ENCODE measurements at places on chromosomes 6 and 20.

DNA sequence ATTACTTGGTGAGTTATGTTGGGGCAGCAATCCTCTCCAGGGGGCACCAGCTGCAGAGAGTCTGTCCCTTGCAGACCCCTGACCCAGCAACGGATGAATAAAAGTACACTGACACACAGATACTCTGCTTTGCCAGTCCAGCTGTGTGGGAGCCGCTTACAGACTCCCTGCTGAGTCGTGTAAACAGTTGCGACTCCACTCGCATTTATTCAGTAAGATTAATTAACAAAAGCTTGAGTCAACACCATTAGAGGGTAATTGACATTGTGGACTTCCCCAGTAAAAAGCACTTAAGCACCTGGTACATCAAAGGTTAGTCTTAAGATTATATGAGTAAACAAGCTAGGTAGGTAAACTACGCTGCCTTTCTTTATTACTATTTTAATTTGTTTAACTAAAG lies 92.0 kb upstream of the TMEM181 start:
- no peaks in the 10 kb centered on the region for H3K27me3 ChIP-seq
- DNase-seq, result no peak
- peaks cover 41% of the 10 kb centered on the region for H3K36me3 ChIP-seq
- H3K4me3 ChIP-seq, result no peak overlapping the region
- H3K27ac ChIP-seq, result peak overlapping the region; percentile 2

- peaks cover 48% of the 10 kb centered on the region for H3K4me1 ChIP-seq
- no peak for DNase-seq
- H3K36me3 ChIP-seq, result peaks cover 14% of the 10 kb centered on the region
- 0 out of 2 replicates have a peak overlapping the region, but pooled peaks have one; percentile 53 for H3K27ac ChIP-seq
- H3K4me3 ChIP-seq, result no peak overlapping the region
Observed at GRCh38 chr6:144332177-144332576, 47.0 kb downstream of the UTRN start.

DNA sequence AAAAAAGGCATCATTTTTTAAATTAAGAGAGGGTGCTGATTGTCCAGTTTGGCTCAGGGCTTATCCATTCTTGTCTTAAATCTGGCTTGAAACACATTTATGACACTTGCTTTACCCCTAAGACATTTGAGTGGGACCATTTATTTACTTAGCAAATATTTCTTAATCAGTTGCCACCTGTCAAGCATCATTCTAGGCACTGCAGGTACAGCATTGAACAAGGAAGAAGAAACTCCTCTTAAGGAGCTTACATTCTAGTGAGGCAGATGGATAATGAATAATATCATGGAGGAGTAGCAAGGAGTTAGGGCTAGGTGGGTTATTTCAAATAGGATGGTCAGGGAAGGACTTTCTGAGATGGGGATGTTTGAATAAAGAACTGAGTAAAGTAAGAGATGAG lies 189.8 kb downstream of the UTRN start:
- peaks cover 41% of the 10 kb centered on the region for H3K4me1 ChIP-seq
- no peaks in the 10 kb centered on the region for H3K27me3 ChIP-seq
- no peak overlapping the region for H3K4me3 ChIP-seq
- peak overlapping the region; percentile 11 for H3K27ac ChIP-seq
- peaks cover 35% of the 10 kb centered on the region for H3K36me3 ChIP-seq

DNA sequence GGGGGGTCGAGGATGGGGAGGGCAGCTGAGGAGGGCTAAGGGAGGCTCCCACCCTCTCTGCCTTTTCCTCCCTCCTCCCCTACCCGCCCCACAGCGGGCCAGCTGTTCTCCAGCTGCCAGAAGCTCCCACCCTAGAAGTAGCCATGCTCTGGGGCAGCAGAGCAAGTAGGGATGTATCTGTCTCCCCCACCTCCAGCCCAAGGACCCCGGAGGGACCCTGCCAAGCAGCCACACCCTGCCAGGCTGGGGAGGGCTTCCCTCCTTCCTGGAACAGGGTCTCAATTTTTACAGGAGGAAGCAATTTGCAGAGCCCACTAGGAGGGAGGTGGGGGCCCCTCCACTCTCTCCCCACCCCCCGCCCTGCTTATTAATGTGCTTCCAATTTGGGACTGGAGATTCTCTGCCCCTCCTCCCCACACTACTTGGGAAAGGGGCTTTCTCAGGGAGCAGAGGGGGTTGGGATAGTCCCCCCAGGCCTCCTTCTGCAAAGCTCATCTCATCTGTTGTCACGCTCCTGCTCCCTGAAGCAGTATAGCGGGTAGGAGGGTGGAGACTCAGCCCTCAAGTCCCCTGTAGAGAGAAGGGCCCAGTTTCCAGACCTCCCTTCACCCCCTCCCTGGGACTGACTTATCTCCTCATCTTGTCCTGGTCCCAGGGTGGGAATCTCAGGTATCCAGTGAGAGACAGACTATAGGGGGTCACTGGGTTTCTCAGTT lies 4.5 kb downstream of the TEAD3 start:
- no peak overlapping the region for H3K4me3 ChIP-seq
- H3K36me3 ChIP-seq, result no peaks in the 10 kb centered on the region
- H3K27me3 ChIP-seq, result no peaks in the 10 kb centered on the region

DNA sequence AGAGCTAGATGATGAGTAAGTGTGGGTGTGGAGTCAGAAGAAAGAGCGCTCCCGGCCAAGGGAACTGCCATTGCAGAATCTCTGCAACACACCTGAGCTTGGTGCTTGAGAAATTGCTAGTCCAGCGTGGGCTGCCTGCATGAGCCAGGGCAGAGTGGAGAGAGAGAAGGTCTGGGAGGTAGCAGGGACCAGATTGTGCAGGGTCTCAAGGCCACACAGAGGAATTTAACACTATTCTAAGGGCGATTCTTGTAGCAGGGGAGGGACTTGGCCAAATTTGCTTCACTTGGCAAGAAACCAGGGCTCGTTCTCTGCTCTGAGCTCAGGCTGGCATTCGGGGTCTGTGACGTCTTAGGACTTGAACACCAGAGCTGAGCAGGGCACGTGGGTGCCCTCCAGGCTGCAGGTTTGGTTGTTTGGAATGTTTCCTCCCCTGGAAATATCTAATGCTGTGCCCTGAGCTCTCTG lies 53.5 kb downstream of the BCAS4 start:
- no peaks in the 10 kb centered on the region for H3K36me3 ChIP-seq
- no peak overlapping the region for H3K27ac ChIP-seq
- peaks cover 4% of the 10 kb centered on the region for H3K27me3 ChIP-seq

GRCh38 chr20:59183751-59184150 lies 20.1 kb downstream of the ZNF831 start:
- H3K27ac ChIP-seq, result no peak overlapping the region
- no peaks in the 10 kb centered on the region for H3K4me1 ChIP-seq
- no peaks in the 10 kb centered on the region for H3K36me3 ChIP-seq
- peaks cover 3% of the 10 kb centered on the region for H3K27me3 ChIP-seq
- H3K4me3 ChIP-seq, result no peak overlapping the region

DNA sequence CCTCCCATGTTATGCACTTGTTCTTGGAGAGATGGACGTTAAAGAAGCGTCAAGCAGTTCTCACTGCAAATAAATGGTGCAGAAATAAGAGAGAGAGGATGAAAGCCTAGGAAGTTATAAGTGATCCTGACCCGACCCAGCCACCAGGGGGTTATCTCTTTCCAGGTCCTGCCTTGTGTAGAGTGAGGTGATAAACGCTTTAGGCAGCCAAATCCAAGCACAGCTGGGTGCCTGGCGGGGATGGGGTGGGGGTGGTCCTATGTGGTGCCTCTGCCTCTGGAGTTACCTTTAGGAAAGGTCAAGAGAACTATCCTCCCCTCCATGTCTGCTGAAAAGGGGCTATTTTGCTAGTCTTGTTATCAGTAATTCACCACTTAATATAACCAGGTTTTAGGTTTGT lies 9.2 kb upstream of the TFAP2A start:
- no peak for DNase-seq
- no peak overlapping the region for H3K27ac ChIP-seq
- H3K27me3 ChIP-seq, result peaks cover 3% of the 10 kb centered on the region
- H3K4me3 ChIP-seq, result no peak overlapping the region
- H3K36me3 ChIP-seq, result peaks cover 7% of the 10 kb centered on the region

DNA sequence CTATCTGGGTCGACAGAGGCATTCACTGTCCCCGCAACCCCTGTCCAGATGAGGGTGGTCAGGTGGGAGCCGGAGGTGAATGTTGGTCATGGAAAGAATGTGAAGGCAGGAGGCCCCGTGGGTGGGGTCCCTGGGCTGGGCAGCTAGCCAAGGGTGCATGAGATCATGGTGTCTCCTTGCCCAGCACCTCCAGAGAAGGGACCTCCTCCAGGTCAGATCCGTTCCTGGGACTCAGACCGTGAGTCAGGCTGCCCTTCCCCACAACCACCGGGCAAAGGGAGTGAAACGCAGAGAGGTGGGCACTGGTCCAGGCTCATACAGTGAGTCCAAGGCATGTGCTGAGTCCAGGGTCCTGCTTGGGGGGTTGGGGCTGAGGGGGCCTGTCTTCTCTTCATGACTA lies 3.5 kb downstream of the FOXS1 start:
- peak overlapping the region; percentile 27 for H3K4me3 ChIP-seq
- peaks cover 34% of the 10 kb centered on the region for H3K4me1 ChIP-seq
- no peaks in the 10 kb centered on the region for H3K27me3 ChIP-seq

- no peak overlapping the region for H3K27ac ChIP-seq
- H3K36me3 ChIP-seq, result no peaks in the 10 kb centered on the region
- DNase-seq, result no peak
- H3K4me3 ChIP-seq, result no peak overlapping the region
- H3K27me3 ChIP-seq, result peaks cover 19% of the 10 kb centered on the region
Observed at GRCh38 chr20:33192912-33193501, 24.1 kb upstream of the BPIFA3 start.

GRCh38 chr6:109508166-109508860 lies 25.3 kb upstream of the ZBTB24 start:
- H3K4me3 ChIP-seq, result no peak overlapping the region
- H3K27ac ChIP-seq, result no peak overlapping the region
- peaks cover 18% of the 10 kb centered on the region for H3K4me1 ChIP-seq
- peaks cover 12% of the 10 kb centered on the region for H3K27me3 ChIP-seq

DNA sequence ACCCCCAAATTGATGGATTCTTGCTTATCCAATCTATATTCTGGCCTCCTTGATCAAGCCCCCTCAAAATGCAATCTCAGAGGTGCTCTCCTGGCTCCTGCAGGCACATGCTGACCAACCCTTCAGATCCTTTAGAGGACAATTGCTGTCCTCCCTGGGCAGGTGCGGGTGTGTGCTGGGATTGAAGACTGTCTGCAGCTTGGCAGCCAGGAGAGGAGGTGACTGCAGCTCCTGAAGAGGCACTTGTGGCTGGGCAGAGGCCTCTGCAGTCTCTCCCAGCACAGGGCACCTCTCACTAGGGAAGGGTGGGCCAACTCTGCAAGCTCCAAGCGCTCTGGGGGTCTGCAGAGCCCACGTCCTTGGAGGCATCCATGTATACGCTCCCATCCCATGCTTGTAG lies 28.5 kb downstream of the SUMO4 start:
- H3K36me3 ChIP-seq, result no peaks in the 10 kb centered on the region
- DNase-seq, result no peak
- H3K4me3 ChIP-seq, result no peak overlapping the region
- H3K4me1 ChIP-seq, result peaks cover 17% of the 10 kb centered on the region

- no peak overlapping the region for H3K4me3 ChIP-seq
- H3K36me3 ChIP-seq, result no peaks in the 10 kb centered on the region
- no peaks in the 10 kb centered on the region for H3K4me1 ChIP-seq
- no peak for DNase-seq
- peaks cover 3% of the 10 kb centered on the region for H3K27me3 ChIP-seq
- H3K27ac ChIP-seq, result no peak overlapping the region
Observed at GRCh38 chr20:15867899-15868298, 705.3 kb downstream of the KIF16B start.

DNA sequence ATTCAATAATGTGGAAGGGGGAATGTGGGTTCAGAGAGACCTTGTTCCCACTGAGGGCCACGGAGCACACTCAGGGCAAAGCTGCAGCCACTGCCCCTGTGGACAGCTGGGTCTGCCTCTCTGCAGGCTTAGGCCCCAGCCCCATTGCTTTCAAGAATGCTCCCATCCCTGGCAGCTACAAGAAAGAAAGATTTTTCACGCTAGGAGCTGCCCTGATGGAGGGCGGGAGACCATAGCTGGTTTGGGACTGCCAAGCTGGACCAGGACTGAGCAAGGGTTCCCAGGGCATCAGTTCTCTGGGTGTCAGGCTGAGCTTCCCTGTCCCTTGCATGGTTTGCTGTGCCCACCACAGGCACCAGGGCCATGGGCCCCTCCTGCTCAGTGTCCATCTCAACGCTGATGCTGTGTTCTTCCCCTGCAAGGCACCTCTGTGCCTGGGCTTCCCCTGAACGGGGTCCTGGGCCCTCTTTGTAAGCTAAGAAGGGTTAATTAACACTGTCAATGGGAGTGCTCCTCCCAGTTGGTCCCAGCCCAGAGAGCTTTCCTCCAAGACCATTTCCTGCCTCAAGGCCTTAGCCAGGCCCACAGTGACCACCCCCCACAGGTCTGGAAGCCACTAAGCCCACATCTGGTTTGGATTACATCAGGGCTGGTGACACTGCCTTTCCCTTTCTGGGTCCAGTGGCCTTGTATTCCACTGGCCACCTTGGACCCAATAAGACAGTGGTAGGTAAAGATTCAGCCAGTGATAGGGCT lies 8.4 kb downstream of the FOXS1 start:
- H3K27ac ChIP-seq, result no peak overlapping the region
- no peaks in the 10 kb centered on the region for H3K36me3 ChIP-seq
- H3K27me3 ChIP-seq, result no peaks in the 10 kb centered on the region
- H3K4me1 ChIP-seq, result peaks cover 16% of the 10 kb centered on the region
- DNase-seq, result no peak

GRCh38 chr6:51960419-51960818 lies 127.0 kb downstream of the PKHD1 start:
- no peaks in the 10 kb centered on the region for H3K36me3 ChIP-seq
- H3K27me3 ChIP-seq, result no peaks in the 10 kb centered on the region
- H3K4me1 ChIP-seq, result no peaks in the 10 kb centered on the region

DNA sequence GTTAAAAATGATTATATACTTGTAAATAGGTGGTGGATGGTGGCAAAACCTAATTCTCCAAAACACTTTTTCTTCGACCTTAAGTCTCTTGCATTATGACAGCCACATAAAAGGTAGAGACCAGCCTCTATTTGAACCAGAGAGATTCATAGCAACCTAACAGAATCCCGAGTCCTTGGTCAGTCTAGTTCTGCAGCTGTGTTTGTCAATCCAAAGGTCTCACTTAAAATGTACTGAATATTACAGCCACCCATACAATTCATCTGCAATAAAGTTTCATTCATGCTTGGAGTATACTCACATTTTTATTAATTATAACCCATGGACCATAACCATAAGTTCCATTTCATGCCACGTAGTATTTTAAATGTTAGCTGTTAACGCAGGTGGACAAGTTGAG lies 87.2 kb downstream of the EPM2A start:
- no peaks in the 10 kb centered on the region for H3K36me3 ChIP-seq
- H3K27me3 ChIP-seq, result no peaks in the 10 kb centered on the region
- no peak overlapping the region for H3K4me3 ChIP-seq
- DNase-seq, result no peak

GRCh38 chr20:24459733-24460132 lies 9.7 kb upstream of the SYNDIG1 start:
- H3K27ac ChIP-seq, result no peak overlapping the region
- H3K27me3 ChIP-seq, result peaks cover 32% of the 10 kb centered on the region
- no peak for DNase-seq
